Activated CD8-positive, alpha-beta T cell treated with anti-CD3 and anti-CD28 coated beads, Interleukin-2, amount 10 ng/mL, durations not matched to agents 7 days and 5 days (primary cell): ENCODE measurements at places on chromosomes 7 and 10.

DNA sequence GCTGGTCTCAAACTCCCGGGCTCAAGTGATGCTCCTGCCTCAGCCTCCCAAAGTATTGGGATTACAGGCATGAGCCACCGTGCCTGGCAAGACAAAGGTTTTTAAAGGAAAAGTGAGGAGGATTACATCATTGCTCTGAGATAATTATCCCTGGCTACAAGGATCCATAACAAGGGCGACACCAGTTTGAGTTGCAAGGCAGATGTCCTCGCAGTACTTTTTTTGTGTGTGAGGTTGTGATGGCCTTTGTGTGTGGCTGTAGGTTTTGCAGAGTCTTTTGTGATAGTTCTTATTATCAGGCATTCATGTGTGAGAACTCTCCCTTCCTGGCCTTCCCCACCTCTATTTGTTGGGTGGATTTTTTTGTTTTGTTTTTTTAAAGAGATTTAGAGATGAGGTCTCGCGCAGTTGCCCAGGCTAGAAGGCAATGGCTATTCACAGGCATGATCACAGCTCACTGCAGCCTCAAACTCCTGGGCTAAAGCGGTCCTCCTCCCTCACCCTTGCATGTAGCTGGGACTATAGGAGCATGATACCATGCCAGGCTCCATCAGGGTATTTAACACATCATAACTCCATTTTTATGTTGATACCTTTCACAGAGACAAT, 10.0 kb downstream of the BTBD16 start:
- no peak for DNase-seq
- no peak overlapping the region for H3K4me3 ChIP-seq
- peaks cover 15% of the 10 kb centered on the region for H3K27me3 ChIP-seq
- no peaks in the 10 kb centered on the region for H3K4me1 ChIP-seq
- no peak overlapping the region for H3K27ac ChIP-seq
- no peaks in the 10 kb centered on the region for H3K36me3 ChIP-seq

DNA sequence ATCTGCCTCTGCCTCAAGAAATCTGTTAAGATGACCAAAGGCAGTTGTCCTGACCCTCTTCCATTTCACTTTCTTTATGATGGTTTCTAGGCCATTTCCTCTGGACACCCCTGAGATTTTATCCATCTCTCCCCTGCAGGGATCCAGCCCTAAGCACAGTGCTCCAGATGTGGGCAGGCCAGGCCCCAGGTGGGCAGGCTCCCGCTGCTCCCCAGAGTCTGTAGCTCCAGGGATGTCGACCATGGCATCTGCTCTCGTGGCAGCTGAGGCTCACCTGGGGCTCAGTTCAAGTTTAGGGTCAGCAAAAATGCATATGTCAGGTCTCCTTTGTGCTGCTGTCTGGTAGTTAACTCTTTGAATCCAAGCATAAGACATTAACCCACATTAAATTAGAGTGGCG, 11.8 kb downstream of the CEP41 start:
- no peak for DNase-seq
- peaks cover 30% of the 10 kb centered on the region for H3K4me1 ChIP-seq
- H3K27ac ChIP-seq = no peak overlapping the region
- no peak overlapping the region for H3K4me3 ChIP-seq
- H3K27me3 ChIP-seq = no peaks in the 10 kb centered on the region
- peaks cover 32% of the 10 kb centered on the region for H3K36me3 ChIP-seq

DNA sequence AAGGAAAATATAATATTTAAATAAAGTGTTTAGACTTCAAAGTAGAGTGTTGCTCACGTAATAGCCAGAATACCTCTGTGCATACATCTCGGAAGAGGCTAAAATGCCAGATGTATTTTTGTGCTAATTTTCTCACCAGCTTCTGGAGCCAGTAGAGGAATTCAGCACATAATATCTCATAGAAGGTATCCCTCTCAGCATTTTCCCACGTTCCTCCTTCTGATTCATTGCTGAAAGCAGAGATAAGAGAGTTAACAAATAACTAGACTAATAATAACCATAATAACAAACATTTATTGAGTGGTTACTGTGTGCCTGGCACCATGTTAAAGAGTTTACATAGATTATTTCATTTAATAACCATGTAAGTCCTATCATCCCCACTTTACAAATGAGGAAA, 123.6 kb downstream of the VTI1A start:
- no peak overlapping the region for H3K4me3 ChIP-seq
- H3K27ac ChIP-seq = no peak overlapping the region
- H3K27me3 ChIP-seq = no peaks in the 10 kb centered on the region

DNA sequence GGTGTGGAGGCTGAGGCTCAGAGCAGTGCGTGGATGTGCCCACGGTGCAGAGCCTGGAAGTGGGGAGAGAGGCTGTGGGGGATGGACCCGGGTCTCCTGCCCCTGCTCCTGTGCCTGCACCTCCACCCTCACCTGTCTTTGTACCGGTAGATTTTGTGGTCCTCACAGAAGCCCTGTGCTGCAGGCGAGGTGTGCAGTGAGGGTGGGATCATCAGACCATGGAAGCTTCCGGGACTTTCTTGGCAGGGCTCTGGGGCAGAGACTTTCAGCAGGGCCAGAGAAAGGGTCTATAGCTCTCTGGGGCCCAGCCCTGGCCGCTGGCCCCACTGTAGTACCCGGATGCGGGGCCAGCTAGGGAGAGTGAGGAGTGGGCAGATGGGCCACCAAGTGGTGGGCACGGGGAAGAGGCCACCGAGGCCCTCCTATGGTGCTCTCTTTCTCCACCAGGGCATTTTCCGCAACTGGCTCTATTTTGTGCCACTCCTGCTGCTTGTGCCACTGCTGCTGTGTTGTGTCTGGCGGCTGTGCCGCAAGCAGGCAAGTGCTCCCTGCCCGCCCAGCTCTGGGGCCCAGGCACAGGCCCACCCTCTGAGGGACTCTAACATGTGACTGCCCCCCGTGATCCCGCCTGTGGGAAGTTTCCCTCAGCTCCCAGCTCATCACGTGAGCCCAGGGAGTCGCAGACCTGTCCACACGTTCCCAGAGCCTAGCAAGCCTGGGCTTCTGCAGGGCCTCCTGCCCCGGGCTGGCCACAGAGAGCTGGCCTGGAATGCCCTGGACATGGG, 22.1 kb downstream of the ANTXRL start:
- no peaks in the 10 kb centered on the region for H3K36me3 ChIP-seq
- H3K27ac ChIP-seq = no peak overlapping the region
- H3K4me1 ChIP-seq = no peaks in the 10 kb centered on the region
- no peak overlapping the region for H3K4me3 ChIP-seq
- DNase-seq = no peak
- H3K27me3 ChIP-seq = peaks cover 2% of the 10 kb centered on the region

- peaks cover 11% of the 10 kb centered on the region for H3K4me1 ChIP-seq
- no peak overlapping the region for H3K4me3 ChIP-seq
- no peak overlapping the region for H3K27ac ChIP-seq
- H3K36me3 ChIP-seq = peaks cover 47% of the 10 kb centered on the region
- no peaks in the 10 kb centered on the region for H3K27me3 ChIP-seq
These were observed 267.7 kb downstream of the MAD1L1 start for GRCh38 chr7:1964913-1965578.

GRCh38 chr7:132705146-132705545, 128.9 kb upstream of the PLXNA4 start:
- H3K4me3 ChIP-seq = no peak overlapping the region
- no peaks in the 10 kb centered on the region for H3K27me3 ChIP-seq
- no peak overlapping the region for H3K27ac ChIP-seq
- no peak for DNase-seq
- H3K36me3 ChIP-seq = no peaks in the 10 kb centered on the region

DNA sequence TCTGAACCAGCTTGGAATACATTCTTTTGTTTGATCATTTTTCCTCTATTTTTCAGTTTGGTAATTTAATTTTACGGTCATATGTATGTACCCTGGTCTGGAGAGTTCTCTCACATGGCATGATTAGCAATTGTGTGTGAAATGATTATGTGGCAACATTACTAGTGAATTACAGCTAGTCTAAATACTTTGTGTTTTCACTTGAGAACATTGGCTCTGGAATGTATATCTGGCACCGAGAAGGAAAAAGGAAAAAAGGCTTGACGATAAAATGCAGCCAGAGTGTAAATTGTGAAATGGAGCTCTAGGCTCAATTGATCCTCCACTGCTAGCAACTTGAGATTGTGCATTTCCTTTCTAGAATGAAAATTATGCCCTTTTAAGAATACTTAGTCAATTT, 397.2 kb downstream of the EXOC4 start:
- no peak overlapping the region for H3K4me3 ChIP-seq
- no peaks in the 10 kb centered on the region for H3K4me1 ChIP-seq
- H3K27me3 ChIP-seq = no peaks in the 10 kb centered on the region
- no peak overlapping the region for H3K27ac ChIP-seq

DNA sequence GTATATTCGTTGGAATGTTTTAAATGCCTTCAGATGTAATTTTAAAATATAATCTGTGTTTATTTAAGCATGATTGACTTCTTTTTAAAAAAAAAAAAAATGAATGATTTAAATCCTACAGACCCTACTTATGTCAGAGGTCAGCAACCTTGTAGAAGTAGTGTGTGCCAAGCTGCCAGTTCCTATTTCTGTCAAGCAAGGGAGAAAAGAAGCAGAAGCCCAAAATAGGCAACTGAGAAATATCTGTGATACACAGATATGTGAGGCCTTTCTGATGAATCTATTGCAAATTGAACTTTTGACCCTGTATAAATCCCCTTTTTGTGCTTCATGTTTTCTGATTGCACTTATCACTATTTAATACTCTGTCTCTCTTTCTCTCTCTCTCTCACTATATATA, 199.5 kb downstream of the LRRN3 start:
- H3K36me3 ChIP-seq = no peaks in the 10 kb centered on the region
- DNase-seq = no peak
- no peaks in the 10 kb centered on the region for H3K4me1 ChIP-seq
- no peaks in the 10 kb centered on the region for H3K27me3 ChIP-seq
- H3K4me3 ChIP-seq = no peak overlapping the region

DNA sequence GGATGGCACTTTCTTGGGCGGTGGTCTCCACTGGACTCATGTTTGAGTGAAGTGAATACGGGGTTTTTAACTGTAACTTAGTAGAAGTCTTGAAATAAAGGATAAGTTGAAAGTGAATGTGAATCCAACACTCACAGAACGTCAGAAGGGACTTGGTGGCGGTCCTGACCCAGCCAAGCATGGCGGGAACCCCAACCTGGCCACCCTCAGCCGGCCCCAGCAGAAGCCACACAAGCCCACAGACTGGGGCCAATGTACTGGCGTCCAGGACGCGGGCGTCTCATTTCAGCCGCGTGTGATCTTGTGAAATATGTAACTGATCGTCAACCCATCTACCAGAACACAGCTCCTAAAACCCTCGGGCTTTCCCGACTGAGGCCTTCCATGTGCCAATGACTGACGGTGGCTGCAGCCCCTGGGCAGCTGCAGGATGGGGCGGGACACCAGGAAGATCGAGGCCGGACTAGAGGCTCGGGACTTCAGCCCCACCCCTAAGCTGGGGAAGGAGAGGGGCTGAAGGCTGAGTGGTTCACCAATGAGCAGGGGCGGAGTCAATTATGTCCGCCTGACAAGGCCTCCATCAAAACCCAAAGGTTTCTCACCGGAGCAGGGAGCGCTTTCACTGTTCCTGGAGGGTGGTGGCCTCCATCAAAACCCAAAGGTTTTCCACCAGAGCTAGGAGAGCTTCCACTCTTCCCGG, 161.5 kb downstream of the MAD1L1 start:
- no peaks in the 10 kb centered on the region for H3K27me3 ChIP-seq
- DNase-seq = no peak
- peaks cover 2% of the 10 kb centered on the region for H3K36me3 ChIP-seq
- H3K4me1 ChIP-seq = peaks cover 13% of the 10 kb centered on the region

DNA sequence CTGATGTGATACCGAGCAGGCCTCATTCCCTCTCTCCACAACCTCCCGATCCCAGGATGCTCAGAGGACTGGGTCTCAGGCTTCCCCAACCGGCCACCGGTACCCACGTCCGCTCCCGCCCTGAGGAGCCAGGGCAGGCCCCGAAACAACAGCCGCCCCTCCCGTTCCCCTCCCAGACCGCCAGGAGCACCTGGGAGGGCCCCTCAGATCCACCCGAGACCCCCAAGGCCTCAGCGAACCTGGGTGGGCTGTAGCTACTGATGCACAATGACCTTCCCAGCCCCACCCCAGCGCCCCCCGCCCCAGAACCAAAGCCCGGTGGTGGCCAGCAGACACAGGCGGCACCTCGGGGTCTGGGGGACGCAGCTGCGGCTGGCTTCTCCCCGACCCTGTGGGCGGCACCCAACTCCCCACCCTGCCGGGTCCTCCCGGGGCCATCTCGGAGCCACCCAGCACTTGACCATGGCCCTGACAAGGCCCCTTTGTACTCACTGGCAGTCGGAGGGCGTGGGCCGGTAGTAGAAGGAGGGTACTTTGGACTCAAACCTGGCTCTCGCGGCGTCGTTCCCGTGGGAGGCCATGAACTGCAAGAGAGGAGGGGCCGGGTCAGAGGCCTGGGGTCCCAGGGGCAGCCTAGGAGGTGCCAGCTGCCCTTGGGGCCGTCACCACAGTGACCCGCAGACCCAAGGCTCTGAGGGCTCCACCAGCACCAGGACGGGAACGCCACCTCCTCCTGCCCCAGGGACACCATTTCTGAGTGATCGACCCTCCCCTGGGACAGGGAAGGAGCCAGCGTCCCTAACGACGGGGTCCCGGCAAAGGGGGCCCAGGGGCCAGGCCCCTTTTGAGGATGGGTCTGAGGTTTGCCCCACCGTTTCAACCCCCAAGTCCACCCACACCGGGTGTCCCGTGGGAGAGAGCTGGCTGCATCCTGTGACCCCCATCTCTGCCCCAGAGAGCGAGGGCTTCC, 28.1 kb downstream of the ADAP1 start:
- peak overlapping the region; percentile 63 for H3K27ac ChIP-seq
- H3K4me1 ChIP-seq = peaks cover 54% of the 10 kb centered on the region
- no peak for DNase-seq
- no peaks in the 10 kb centered on the region for H3K27me3 ChIP-seq
- no peak overlapping the region for H3K4me3 ChIP-seq
- H3K36me3 ChIP-seq = peaks cover 10% of the 10 kb centered on the region

DNA sequence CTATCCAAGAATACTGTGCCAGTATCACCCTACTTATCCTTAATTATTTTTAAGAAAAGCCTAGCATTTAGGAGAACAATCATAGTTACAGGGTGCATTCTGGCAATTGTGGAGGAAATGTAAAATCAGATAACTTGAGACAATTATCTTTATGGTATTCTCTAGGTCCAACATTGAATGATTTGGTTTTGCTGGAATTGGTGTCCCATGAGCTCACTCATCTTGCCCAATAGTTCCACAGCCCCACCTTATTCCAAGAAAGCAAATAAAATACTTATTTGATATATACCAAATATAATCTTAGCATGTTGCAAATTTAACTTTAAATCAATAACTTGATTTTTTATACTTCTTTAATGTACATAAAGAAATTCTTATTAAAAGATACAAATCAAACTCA, 65.3 kb downstream of the DGKB start:
- DNase-seq = no peak
- no peak overlapping the region for H3K4me3 ChIP-seq
- H3K27ac ChIP-seq = no peak overlapping the region
- H3K36me3 ChIP-seq = no peaks in the 10 kb centered on the region
- H3K4me1 ChIP-seq = no peaks in the 10 kb centered on the region

GRCh38 chr7:3438352-3438751, 137.3 kb downstream of the SDK1 start:
- no peak overlapping the region for H3K27ac ChIP-seq
- no peaks in the 10 kb centered on the region for H3K4me1 ChIP-seq
- H3K36me3 ChIP-seq = no peaks in the 10 kb centered on the region
- DNase-seq = no peak
- H3K4me3 ChIP-seq = no peak overlapping the region

- H3K4me1 ChIP-seq = peaks cover 30% of the 10 kb centered on the region
- H3K36me3 ChIP-seq = no peaks in the 10 kb centered on the region
- peak; percentile 89 for DNase-seq
- peaks cover 38% of the 10 kb centered on the region for H3K27me3 ChIP-seq
- H3K4me3 ChIP-seq = no peak overlapping the region
These were observed 4.5 kb upstream of the PLXNA4 start for GRCh38 chr7:132580717-132581285.
